ENCODE measurements at places on chromosomes 6 and 20. TPM values are rescaled to one million over a fixed set of nuclear protein-coding genes. Genes with fewer than 3 reads are reported as not detected.

DUSP15 gene
- total RNA-seq, result not detected

SYNJ2 gene
- total RNA-seq, result 54.3 TPM

OR12D3 gene
- not detected for total RNA-seq

PTK6 gene
- total RNA-seq, result under 0.01 TPM

RAD21L1 gene
- total RNA-seq, result not detected

FUT9 gene
- not detected for total RNA-seq

GSTA2 gene
- not detected for total RNA-seq

MAP1LC3A gene
- 49.1 TPM for total RNA-seq

ATXN1 gene
- total RNA-seq, result 73.5 TPM

IL20RA gene
- 0.49 TPM for total RNA-seq

PSORS1C1 gene
- total RNA-seq, result 1.6 TPM

CCN5 gene
- total RNA-seq, result 59.2 TPM

SLPI gene
- not detected for total RNA-seq
